ENCODE measurements at places on chromosomes 13 and 19.

GRCh38 chr19:2479556-2480194, 3.7 kb downstream of the GADD45B start:
- DNase-seq = no peak

GRCh38 chr19:18551631-18552030, 6.0 kb upstream of the KXD1 start:
- no peak for DNase-seq

DNA sequence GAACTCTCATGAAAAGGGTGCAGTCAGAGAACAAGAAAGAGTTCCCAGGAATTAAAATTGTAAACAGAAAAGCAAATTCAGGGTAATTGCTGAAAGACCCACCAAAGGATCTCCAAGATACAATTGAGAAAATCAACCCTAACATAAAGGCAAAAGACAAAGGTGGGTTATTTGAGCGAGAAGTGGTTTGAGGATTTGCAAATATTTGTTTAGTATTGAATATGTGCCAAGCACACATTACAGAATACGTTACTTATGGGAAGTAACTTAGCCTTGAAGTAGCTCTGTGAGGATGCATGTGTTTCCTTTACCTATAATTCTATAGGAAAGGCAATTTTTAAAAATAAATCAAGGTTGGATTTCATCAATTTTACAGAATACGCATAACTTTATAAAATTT, 10.0 kb upstream of the CEACAM21 start:
- no peak for DNase-seq

DNA sequence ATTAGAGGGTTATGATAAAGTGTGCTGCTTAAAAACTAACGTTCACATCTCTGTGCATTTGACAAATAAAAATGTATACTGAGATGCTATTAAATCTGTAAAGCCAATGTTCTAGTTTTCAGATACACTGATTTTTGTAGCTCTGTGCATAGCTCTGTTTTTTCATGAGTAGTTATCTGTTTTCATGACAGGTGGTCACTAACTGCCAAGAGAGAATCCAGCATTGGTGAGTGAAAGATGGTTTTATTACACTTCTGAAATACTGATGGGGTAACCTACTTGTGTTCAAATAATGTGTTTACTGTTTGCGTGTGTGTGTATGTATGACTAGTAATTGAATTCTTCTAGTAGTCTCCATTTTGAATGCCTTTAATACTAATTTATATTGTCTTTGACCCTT, 29.0 kb downstream of the URI1 start:
- DNase-seq = no peak

- DNase-seq = no peak
Measured at GRCh38 chr19:1455336-1456120, 5.6 kb downstream of the APC2 start.

- peak; percentile 42 for DNase-seq
Measured at GRCh38 chr19:43784241-43784980, 3.6 kb upstream of the KCNN4 start.

- no peak for DNase-seq
Measured at GRCh38 chr13:48397744-48398143, 15.2 kb downstream of the LPAR6 start.

GRCh38 chr19:17468302-17469091, 1.8 kb upstream of the SLC27A1 start:
- DNase-seq = no peak

GRCh38 chr19:16542910-16543472, 754 bp upstream of the CHERP start:
- DNase-seq = no peak

DNA sequence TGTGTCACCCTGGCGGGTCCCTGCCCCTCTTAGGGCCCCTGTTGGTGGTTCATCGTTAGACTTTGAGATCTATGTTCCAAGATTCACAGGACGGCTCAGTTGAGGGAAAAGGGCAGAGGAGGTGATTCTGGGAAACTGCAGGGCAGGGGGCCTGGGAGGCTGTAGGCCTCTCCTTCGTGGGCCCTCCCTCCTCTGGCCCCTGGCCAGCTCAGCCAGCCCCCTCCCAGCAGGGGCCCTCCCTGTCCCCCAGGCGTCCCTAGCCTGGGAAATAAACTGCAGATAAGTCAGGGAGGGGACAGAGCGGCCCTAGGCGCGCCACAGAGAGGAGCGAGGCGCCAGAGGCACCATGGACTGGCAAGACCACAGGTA, 6.5 kb downstream of the HIF3A start:
- DNase-seq = no peak

GRCh38 chr13:71474936-71475335, 392.1 kb downstream of the DACH1 start:
- no peak for DNase-seq

- DNase-seq = no peak
Measured at GRCh38 chr13:41785402-41786172, 175.3 kb downstream of the VWA8 start.

DNA sequence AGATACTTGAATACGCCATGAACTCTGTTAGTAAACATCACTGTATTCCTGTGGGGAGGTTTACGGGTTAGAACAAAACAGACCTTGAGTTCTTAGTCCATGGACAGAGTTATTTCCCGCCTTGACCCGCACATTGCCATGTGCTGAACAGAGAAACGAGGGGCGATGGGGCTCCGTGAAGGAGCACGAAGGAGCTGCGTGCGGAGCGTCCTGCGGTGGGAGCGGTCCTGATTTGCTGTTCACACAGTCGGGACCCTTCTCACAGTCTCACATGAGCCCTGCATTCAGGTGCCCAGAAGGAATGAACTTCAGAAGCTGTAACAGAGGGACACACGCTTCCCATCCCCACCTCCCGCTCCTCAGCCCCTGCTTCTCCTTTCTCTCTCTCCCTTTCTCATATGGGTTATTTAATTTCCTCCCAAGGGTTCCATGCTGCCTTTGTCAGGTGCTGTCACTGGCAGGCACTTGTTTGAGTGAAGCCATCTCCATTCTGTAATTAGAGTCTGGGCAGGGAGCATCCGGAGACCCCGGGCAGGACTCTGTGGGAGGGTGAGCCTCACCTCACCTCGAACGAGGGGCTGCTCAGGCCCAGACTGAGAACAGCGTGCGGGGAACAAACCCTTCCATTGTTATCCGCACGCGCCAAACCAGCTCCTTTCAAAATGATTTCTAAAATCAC, 76.9 kb downstream of the TEX29 start:
- DNase-seq = no peak

GRCh38 chr19:45506246-45506988, 862 bp upstream of the VASP start:
- peak; percentile 74 for DNase-seq
